ENCODE measurements at places on chromosomes 7 and 10.

DNA sequence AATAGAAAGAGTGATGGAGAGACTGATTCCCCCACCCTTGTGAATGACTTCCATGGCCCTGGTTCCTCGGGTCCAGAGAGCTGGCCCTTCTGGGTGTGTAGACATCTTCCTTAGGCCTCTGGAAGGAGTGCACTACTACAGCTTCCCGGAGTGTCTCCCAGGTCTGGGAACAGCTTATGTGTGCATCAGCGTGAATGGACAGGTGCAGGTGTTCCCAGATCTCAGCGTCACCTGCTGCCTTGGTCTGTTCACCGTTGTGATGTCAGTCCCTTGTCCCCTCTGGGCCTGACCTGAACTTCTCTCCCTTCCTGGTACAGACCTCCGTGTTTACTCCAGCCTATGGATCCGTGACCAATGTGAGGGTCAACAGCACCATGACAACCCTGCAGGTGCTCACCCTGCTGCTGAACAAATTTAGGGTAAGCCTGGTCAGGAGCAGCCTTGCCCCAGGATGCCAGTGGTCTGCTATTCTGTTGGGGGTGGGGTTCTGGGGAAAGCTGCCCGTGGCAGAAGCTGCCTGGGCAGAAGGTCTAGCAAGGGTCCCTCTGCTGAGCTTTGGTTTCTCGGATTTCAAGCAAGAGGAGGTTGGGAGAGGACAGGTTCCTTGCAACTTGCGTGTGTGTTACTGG, 10.5 kb upstream of the DEPP1 start:
- no peak for DNase-seq

- DNase-seq, result no peak
Observed at GRCh38 chr10:26621889-26622711, 75.4 kb upstream of the PDSS1 start.

- DNase-seq, result no peak
Observed at GRCh38 chr10:75021379-75022249, 89.8 kb upstream of the SAMD8 start.

- DNase-seq, result no peak
Observed at GRCh38 chr10:86284355-86285105, 82.1 kb downstream of the GRID1 start.

GRCh38 chr7:39702133-39702532, 78.8 kb downstream of the RALA start:
- DNase-seq, result no peak

DNA sequence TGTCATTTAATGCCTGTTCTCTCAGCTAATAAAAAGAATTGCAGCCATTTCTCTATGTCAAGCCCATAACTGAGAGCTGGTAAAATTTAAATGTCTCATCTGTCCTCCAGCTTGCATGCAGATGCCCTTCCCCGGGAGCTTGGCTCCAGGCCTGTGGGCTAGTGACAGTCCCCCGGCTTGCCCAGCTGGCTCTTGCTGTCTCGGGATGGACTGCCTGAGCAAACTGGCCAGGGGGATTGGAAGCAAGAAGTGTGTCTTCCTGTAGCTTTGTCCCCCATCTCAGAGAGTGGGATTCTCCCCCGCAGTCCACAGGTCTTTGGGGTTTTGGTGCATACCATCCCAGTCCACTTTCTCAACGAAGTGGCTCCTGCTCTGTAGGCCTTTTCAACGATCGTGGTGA, 53.9 kb upstream of the HMX3 start:
- DNase-seq, result no peak

DNA sequence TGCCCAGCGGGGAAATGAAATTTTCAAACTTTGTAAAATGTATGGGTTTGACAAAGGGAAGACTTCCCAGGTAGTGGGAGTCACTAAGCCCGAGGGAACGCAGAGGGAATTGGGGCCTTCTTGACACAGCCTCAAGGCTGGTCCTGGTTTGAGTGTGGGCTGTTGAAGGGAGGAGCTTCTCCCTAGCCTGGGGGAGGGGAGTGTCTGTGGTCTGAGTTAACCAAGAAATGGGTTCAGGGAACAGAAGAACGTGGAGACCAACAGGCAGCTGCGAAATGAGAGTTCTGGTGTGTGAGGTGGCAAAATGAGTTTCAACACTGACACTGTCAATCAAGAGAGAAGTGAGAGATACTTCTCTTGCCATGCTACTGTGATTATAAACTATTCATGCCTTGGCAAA, 32.7 kb upstream of the BAMBI start:
- no peak for DNase-seq

DNA sequence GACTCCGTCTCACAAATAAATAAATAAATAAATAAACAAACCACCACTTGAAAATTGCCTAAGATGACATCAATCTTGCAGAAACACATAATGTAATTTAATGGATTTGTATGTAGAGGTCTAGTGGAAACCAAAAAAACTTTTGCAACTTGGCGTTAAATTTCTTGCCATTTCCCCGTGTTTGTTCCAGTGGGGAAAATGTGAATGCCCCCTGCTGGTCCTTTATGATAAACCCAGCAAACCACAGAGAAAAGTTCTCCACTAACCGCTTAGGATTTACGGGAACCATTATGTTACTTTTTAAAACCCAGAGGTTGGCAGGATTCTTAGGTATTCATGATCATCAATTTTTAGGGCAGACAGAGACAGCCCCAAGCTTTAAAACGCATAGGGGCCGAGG, 32.5 kb downstream of the LAMB4 start:
- no peak for DNase-seq

DNA sequence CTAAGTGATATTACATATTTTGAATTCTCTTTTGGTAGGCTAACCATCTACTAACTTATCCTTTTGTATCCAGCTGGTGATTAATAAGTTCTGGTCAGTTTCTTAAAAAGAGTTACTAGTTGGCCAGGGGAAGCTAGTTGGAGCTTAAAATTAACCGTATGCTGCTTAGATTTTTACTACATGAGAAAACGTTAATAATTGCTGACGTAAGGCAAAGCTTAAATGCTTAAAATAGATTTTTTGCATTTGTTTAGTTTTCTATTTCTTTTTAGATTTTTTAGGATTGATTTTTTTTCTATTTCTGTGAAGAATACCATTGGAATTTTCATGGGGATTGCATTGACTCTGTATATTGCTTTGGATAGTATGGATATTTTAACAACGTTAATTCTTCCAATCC, 32.6 kb downstream of the CCDC172 start:
- no peak for DNase-seq

DNA sequence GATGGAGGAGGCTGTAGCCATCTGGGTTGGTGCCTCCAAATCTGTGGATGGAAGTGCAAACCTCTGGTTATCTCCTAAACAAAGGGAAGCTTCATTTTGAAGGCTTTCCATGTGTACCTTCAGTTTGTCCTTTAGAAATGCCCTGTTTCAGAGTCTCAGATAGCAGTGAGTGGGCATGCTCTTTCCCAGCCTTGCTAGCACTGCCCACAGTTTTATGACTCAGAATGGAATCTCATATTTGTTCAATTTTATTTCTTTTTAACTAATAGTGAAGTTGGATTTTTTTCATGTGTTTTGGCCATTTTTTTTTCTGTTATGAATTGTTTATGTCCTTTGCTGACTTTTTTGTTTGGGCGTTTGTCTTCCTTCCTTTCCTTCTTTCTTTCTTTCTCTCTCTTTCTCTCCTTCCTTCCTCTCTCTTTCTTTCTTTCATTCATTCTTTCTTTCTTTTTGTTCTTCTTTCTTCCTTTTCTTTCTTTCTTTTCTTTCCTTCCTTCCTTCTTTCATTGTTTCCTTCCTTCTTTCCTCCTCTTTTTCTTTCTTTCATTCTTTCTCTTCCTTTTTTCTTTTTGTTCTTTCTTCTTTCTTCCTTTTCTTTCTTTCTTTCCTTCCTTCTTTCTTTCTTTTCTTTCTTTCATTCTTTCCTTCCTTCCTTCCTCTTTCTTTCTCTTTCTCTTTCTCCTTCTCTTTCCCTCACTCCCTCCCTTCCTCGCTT, 25.6 kb downstream of the PRF1 start:
- no peak for DNase-seq

DNA sequence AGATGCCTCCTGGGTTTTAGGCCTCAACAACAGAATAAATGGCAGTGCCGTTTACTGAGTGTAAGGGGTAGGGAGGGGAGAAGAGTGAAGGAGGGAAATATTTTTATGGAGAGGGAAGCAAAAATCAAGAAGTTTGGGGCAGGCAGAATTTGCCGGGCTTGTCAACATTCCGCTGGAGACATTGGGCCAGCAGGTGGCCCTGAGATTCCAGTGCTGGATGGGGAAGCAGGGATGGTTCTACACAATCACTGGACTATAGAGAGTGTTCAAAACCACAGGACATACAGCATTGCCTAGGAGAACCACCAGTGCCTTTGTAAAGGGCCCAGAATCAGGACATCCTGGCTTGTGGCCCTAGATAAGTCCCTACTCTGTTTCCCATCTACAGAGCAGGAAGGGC, 598.6 kb upstream of the MGMT start:
- DNase-seq, result no peak

GRCh38 chr7:145497911-145498525, 618.6 kb upstream of the CNTNAP2 start:
- DNase-seq, result no peak

DNA sequence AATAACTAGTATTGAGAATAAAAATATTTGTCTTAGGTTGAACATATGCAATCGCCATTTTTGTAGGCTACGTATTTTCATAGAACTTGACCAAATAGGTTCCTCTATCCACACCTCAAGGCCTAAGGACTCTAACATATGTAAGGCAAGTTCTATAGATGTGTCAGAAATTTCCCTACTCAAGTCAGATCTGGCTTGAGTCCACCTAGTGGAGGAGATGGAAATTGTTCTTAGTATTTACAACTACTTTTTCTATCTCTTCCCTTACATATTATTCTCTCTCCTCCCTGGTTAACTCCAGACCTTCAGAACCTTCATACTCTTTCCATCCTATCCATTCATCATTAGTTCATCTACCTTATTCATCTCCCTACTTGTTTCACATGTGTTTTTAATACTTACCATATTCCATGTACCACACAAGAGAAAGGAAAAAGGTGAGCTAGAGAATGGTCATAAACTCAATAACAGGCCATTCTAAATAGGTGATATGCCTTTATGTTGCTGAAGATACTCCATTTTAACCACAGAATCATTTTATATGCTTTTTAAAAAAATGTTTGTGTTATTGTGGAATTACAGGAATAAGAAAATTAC, 174.5 kb upstream of the HDAC9 start:
- peak; percentile 2 for DNase-seq

- DNase-seq, result peak; percentile 64
Observed at GRCh38 chr7:1040790-1041189, 3.6 kb upstream of the GPR146 start.

DNA sequence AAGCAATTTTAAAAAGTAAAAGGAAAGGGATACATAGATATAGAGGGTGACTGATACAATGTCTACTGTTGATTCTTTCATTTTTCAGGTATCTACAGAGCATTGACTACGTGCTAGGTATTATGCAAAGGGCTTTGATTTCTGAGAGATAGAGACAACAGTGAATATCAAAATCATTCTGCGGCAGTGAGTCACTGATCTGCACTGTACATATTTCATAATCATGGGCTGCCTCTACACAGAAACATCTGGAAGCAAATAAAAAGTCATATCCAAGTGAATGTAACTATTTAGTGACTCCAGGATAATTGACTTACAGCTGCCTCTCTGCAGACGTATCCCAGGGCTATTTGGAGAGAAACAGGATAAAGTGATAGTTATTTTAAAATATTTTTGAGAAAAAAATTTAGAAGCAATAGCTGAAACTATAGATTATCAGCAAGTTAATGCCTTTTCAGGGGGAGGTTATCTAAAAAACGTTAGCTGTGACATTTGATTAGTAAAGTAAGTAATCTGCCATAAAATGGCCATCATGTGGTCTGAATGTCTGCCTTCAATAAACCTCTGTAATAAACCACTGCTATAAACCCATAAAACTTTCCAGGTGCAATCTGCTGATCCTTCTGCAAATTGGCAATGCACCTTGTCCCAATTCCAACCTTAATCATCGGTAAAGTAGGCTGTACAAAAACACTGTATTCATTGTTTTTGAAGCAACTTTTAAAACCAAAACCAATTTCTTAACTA, 43.7 kb downstream of the CPXM2 start:
- no peak for DNase-seq

- no peak for DNase-seq
Observed at GRCh38 chr10:33139181-33139646, 181.2 kb upstream of the ITGB1 start.

- no peak for DNase-seq
Observed at GRCh38 chr7:25864511-25864910, 287.5 kb upstream of the NFE2L3 start.

DNA sequence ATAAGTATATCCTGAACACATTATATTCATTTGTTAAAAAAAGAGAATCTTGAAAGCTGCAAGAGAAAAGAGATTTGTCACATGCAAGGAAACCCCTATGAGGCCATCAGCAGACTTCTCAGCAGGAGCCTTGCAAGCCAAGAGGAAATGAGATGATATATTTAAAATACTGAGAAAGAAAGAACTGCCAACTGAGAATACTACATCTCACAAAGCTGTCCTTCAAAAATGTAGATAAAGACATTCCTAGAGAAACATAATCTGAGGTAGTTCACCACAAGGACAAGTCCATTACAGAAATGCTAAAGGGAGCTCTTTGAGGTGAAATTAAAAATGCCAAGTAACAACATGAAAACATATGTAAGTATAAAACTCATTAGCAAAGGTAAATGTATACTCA, 224.4 kb upstream of the MBL2 start:
- no peak for DNase-seq

GRCh38 chr7:50832744-50833143, 50.0 kb upstream of the GRB10 start:
- no peak for DNase-seq

GRCh38 chr10:76903387-76903945, 734.1 kb downstream of the KCNMA1 start:
- no peak for DNase-seq

DNA sequence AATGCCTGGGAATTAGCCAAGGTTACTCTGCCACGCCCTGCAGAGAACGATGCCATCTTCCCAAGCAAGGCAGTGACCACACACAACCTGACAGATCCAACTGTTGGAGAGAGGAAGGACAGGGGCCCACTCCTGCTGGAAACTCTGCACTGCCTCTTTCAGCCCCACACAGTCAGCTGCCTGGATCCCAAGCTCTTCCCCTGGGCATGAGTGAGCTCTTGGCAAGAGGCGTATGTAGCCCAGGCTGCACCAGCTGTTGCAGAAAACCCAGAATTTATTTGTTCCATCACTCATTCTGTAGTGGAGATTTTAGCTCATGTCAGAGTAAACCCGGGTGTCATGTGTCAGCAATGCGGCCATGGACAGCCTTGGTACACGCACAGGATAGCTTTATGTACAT, 135.1 kb upstream of the TRIM24 start:
- DNase-seq, result peak; percentile 90

DNA sequence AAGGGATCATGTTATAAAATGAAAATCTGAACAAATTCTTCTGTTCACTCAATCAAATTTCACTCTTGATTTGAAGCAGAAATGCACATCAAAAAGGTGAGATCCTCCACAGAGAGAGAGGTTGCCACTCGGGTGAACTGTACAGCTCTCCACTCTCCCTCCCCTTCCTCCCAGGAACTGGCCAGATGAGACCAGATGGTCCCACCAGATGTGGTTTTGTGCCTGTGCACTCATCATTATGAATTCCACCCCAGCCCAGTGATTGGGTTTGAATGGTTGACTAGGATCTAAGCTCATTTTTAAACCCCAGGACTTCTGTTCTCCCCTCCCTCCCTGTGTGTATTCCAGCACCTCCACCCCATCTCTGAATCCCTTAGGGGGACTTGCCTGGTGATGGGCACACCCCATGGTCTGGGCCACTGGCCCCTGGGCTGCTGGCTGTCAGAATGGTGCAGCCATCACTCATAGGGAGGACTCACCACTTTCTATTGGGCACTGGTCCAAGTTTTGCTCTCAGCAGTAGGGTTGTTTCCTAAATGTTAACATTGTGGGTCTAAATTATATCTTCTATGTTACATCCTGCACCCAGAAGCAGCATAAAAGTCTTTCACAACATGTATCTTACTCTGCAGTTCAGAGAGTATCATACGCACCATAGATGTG, 393.1 kb downstream of the TNS3 start:
- DNase-seq, result peak; percentile 94

Data from NCI-H524 (cell line).